ENCODE measurements at places on chromosomes 3 and 15.

DNA sequence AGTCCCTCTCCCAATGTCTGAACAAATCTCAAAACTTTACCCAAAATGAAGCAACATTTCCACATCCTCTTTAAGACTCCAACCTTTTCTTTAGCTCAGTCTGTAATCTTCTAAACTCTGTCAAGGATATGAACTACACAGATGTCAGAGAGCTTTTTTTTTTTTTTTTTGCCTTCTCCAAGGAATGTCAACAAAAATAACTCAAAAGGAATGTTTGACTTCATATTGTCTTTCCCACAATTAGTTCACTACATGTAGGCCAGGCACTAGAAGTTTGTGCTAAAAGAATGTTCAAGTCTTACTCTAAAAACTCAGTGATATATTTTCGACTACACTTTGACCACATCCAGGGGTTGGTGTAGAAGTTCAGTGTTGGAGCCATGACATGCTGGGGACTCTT is 37.1 kb downstream of the ADAMTS9 start:
- H3K36me3 ChIP-seq = no peaks in the 10 kb centered on the region
- no peak overlapping the region for H3K4me3 ChIP-seq
- no peaks in the 10 kb centered on the region for H3K27me3 ChIP-seq
- peak overlapping the region; percentile 69 for H3K27ac ChIP-seq
- no peak for DNase-seq

DNA sequence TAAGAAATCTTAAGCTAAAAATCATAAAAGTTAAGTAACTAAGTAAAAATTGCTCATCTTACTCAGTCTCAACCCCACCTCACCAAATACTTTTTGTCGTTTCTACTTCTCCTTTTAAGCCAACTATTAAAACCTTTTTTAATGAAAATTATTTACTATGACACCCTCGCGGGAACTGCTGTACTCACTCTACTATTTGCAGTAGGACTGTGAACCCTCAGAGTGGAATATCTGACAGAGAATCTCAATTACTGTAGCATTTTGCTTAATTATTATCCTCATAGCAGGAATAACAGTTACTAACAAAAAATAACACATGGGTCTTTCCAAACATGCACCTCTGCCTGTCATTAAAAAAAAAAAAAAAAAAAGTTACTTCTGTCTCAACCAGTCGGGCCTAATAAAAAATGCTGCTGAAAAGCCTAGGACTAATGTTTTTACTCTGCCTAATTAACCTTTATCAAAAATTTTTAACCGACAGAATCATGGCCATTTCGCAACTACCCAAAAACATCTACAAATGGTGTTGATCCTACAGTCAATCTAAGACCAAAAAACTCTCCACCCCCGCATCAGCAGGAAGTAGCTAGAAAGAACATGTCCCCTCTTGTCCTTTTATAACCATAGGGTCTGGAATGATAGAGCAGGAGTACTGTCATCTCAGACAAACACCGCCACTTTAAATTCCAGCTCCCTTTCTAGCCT is 10.2 kb downstream of the ALDH1L1 start:
- no peaks in the 10 kb centered on the region for H3K36me3 ChIP-seq
- peaks cover 16% of the 10 kb centered on the region for H3K27me3 ChIP-seq
- no peaks in the 10 kb centered on the region for H3K4me1 ChIP-seq
- no peak overlapping the region for H3K27ac ChIP-seq

GRCh38 chr3:162112719-162113118 is 616.1 kb downstream of the OTOL1 start:
- no peak overlapping the region for H3K27ac ChIP-seq
- H3K36me3 ChIP-seq = no peaks in the 10 kb centered on the region
- no peak overlapping the region for H3K4me3 ChIP-seq
- no peak for DNase-seq
- no peaks in the 10 kb centered on the region for H3K4me1 ChIP-seq

GRCh38 chr15:74397239-74398068 is 30.0 kb upstream of the CYP11A1 start:
- no peaks in the 10 kb centered on the region for H3K36me3 ChIP-seq
- DNase-seq = no peak
- H3K27ac ChIP-seq = no peak overlapping the region
- H3K4me1 ChIP-seq = peaks cover 4% of the 10 kb centered on the region
- H3K27me3 ChIP-seq = no peaks in the 10 kb centered on the region
- no peak overlapping the region for H3K4me3 ChIP-seq

DNA sequence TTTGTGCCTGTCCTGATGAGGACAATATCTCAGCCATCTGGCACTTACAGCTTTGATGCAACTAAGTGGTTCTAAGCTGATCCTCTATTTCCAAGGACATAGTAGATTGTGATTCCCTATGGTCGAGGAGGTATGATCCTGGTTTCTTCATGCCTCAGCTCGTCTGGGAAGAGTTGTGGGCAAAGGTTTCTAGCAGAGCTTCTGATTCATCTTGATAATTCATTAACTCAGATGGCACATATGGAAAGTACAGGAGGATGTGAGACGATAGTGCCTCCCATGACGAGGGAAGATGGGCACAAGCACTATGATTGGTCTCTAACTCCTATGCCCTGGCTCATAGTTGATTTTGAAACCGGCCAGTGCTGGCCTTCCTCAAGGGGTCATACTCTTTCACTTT is 334.2 kb upstream of the SEMA6D start:
- peak overlapping the region; percentile 44 for H3K27ac ChIP-seq
- no peak for DNase-seq
- no peaks in the 10 kb centered on the region for H3K36me3 ChIP-seq
- no peak overlapping the region for H3K4me3 ChIP-seq
- peaks cover 10% of the 10 kb centered on the region for H3K4me1 ChIP-seq

- peak within 1 kb of the TSS; percentile 46 for H3K4me3 ChIP-seq
- DNase-seq = no peak
- H3K36me3 ChIP-seq = no peaks in the 10 kb centered on the region
- H3K4me1 ChIP-seq = peaks cover 11% of the 10 kb centered on the region
- no peaks in the 10 kb centered on the region for H3K27me3 ChIP-seq
Observed at GRCh38 chr3:184229394-184230080, at the start of gene VWA5B2. Gene VWA5B2, plus strand, starts transcription at chr3:184229585. Its CDS starts 944 bp downstream, at chr3:184230529.

DNA sequence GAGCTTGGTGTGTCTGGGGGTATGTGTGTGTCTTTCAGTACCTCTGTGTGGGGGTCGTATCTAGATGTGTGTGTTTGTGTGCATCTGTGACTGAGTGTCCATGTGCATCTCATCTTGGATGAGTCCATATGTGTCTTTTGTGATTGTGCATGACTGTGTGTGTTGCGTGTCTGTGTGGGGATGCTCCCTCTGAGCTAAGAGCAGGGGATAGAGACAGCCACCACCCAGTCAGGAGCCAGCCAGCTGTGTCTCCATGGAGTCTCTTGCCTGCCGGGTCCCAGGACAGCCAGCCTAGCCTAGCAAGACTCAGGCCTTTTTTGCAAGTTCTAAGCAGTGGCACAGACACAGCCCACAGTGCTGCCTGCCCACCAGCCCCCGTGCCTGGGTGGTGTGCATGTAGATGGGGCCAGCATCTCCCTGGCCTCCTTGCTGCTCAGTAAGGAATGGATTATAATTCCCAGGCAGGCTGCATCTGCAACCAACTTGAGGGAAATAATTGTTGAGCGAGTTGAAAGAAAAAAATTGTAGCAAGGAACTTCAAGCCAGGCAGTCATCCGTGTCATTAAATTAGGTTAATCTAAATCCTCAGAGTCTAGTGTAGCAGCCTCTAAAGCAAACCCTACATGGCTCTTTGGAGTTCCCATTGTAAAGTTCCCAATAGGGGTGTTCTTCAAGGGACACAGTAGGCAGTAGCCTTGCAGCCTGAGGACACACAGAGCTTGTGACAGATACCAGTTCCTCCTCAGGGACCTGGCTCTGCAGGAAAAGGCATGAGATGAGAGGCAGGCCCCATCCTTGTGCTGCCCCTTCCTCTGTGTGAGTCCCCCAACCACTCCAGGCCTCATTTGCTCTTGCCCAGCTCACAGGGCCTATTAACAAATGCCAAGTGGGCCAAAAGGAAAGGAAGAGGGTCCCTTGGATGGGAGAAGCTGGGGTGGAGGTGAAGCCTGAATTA is 35.9 kb upstream of the MRPS22 start:
- no peaks in the 10 kb centered on the region for H3K36me3 ChIP-seq
- no peak overlapping the region for H3K27ac ChIP-seq
- no peak overlapping the region for H3K4me3 ChIP-seq
- H3K4me1 ChIP-seq = no peaks in the 10 kb centered on the region

DNA sequence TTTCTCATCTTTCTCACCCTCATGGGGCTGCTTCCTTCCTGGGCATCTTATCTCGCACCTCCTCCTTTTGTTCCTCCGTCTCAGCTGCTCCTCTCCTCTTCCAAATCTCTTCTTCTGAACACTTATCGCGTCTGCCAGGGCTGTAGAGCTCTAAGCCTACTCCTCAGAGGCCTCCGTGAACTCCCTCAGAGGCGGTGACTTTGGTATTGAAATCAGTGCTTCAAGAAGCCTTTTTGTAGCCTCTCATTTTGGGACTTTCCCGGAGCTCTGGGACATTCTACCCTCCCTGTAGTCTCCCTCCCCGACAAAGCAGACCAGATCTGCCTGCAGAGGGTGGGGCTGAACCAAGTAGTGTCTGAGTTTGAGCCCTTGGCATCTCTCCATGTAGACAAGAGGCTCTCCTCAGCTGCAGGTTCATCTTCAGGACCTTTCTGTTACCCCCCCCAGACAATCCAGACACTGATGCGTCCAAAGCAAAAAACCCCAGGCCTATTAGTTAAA is 17.5 kb upstream of the CPNE9 start:
- H3K4me3 ChIP-seq = no peak overlapping the region
- no peak for DNase-seq
- no peaks in the 10 kb centered on the region for H3K4me1 ChIP-seq

DNA sequence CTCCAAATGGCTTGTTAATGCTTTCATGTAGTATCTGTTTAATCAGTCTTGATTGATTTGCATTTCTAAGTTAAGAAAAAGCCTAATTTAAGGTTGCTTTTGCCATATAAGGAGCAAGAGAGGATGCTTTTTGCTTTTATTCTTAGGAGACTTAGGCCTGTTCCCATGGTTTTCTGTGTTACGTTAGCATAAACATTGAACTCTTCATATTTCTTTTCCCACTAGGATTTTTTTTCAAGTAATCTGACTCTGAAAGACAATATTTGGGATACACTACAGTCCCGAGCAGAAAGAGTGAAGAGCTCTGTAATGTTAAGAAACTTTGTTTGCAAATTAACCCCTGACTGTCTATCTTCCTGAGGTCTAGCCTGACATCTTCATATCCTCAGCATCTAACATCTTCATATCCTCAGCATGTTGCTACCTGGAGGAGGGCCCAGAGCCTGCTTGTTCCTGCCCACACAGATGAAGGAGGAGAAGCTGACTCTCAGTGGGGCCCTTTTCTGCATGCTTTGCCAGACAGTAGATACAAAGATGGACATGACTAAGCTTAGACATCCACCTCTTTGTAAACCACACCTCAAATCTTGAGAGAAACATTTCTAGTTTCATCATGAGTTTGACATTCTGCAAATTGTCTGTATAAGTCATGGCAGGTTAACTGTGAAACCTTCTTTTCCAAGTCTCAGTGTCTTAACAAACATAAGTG is 86.2 kb upstream of the COL6A5 start:
- H3K4me3 ChIP-seq = no peak overlapping the region
- H3K36me3 ChIP-seq = no peaks in the 10 kb centered on the region
- no peak for DNase-seq
- no peak overlapping the region for H3K27ac ChIP-seq
- no peaks in the 10 kb centered on the region for H3K4me1 ChIP-seq

DNA sequence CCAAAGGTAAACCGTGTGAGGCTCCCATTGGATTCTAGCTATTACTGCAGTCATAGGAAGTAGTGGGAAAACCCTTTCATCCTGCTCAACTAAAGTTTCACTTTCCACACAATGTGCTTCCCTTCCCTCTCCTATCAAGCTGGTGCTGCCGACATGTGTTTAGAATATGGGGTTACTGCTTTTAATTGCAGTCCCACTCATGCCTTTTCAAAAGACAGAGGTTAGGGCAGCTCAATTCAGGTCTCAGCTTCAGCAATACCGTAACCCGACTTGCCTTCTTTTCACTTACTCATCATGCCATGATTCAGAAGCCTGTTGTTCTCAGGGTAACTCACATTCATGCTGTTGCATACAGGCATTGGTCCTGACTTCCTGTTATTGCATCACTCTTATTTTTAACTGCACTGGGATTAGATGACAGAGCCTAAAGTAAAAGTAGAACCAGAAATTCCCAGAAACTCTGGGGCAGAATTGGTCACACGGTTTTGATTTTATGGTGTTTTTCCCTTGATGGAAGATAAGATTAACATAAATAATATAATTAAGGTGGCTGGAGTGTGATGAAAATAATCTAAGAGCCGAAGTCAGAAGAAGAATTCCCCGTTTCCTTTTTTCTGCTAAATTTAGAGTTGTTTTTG is 45.7 kb downstream of the C2CD4B start:
- H3K36me3 ChIP-seq = no peaks in the 10 kb centered on the region
- H3K4me1 ChIP-seq = peaks cover 10% of the 10 kb centered on the region
- no peaks in the 10 kb centered on the region for H3K27me3 ChIP-seq
- H3K27ac ChIP-seq = peak overlapping the region; percentile 54
- peak; percentile 23 for DNase-seq
- H3K4me3 ChIP-seq = no peak overlapping the region

- no peak for DNase-seq
- no peaks in the 10 kb centered on the region for H3K4me1 ChIP-seq
- no peaks in the 10 kb centered on the region for H3K27me3 ChIP-seq
- H3K27ac ChIP-seq = no peak overlapping the region
Observed at GRCh38 chr3:71208211-71209095, 375.1 kb downstream of the FOXP1 start.

DNA sequence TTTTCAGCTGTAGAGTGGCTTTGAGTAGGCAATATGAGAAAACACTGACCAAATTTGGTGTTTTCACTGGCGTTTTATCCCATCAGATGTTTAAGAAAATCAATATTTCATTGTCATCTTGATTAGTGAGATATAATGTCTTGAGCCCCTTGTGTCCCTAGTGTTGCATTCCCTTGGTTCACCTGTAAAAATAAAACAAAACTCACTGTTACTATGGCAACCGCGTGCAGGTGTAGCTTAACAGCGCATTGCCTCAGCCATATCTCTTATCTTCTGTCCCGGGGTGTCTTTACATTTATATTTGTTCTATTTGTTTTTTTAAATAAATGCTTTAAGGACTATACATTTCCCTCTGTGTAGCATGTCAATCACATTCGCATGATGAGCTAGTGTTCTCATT is 551.6 kb downstream of the ZIC1 start:
- no peak overlapping the region for H3K4me3 ChIP-seq
- H3K36me3 ChIP-seq = no peaks in the 10 kb centered on the region
- H3K27me3 ChIP-seq = no peaks in the 10 kb centered on the region
- H3K4me1 ChIP-seq = no peaks in the 10 kb centered on the region

- no peak overlapping the region for H3K27ac ChIP-seq
- no peak for DNase-seq
- H3K27me3 ChIP-seq = no peaks in the 10 kb centered on the region
- H3K36me3 ChIP-seq = no peaks in the 10 kb centered on the region
- H3K4me1 ChIP-seq = no peaks in the 10 kb centered on the region
Observed at GRCh38 chr3:57497904-57498303, 46.2 kb downstream of the DNAH12 start.

- H3K27ac ChIP-seq = no peak overlapping the region
- no peaks in the 10 kb centered on the region for H3K27me3 ChIP-seq
- no peak for DNase-seq
- H3K4me3 ChIP-seq = no peak overlapping the region
- H3K36me3 ChIP-seq = no peaks in the 10 kb centered on the region
- H3K4me1 ChIP-seq = peaks cover 50% of the 10 kb centered on the region
Observed at GRCh38 chr3:177193688-177194268, 3.5 kb downstream of the TBL1XR1 start.

GRCh38 chr3:46386205-46386604 is 15.5 kb downstream of the CCR5 start:
- H3K27me3 ChIP-seq = no peaks in the 10 kb centered on the region
- H3K27ac ChIP-seq = no peak overlapping the region
- H3K4me3 ChIP-seq = no peak overlapping the region
- DNase-seq = no peak
- no peaks in the 10 kb centered on the region for H3K4me1 ChIP-seq
- no peaks in the 10 kb centered on the region for H3K36me3 ChIP-seq

GRCh38 chr3:166785876-166786275 is 594.2 kb downstream of the ZBBX start:
- no peaks in the 10 kb centered on the region for H3K4me1 ChIP-seq
- H3K27ac ChIP-seq = no peak overlapping the region
- no peak for DNase-seq
- H3K4me3 ChIP-seq = no peak overlapping the region
- no peaks in the 10 kb centered on the region for H3K36me3 ChIP-seq
